ENCODE measurements at places on chromosomes 12 and 14. TPM values are rescaled to one million over a fixed set of nuclear protein-coding genes. Genes with fewer than 3 reads are reported as not detected.

Gene RPGRIP1
- not detected for total RNA-seq

- H3K4me3 ChIP-seq: no peak overlapping the region
- no peaks in the 10 kb centered on the region for H3K36me3 ChIP-seq
- no peaks in the 10 kb centered on the region for H3K4me1 ChIP-seq
- no peak overlapping the region for H3K27ac ChIP-seq
These were observed 72.5 kb downstream of the ACSS3 start for GRCh38 chr12:81150382-81150781.

Gene LRRC43
- total RNA-seq: not detected

Gene ANKRD33
- total RNA-seq: not detected

Measured in CD4-positive, alpha-beta T cell (primary cell).